Effector memory CD8-positive, alpha-beta T cell (primary cell): ENCODE measurements at places on chromosomes 3 and 15.

GRCh38 chr3:98755601-98756000 is 7.5 kb upstream of the ST3GAL6 start:
- H3K27ac ChIP-seq, result peak overlapping the region; percentile 54
- no peaks in the 10 kb centered on the region for H3K36me3 ChIP-seq
- DNase-seq, result no peak

GRCh38 chr15:93167291-93167690 is 78.3 kb upstream of the RGMA start:
- H3K4me3 ChIP-seq, result no peak overlapping the region
- H3K4me1 ChIP-seq, result peaks cover 14% of the 10 kb centered on the region
- H3K27me3 ChIP-seq, result peaks cover 51% of the 10 kb centered on the region
- H3K27ac ChIP-seq, result no peak overlapping the region
- H3K36me3 ChIP-seq, result peaks cover 3% of the 10 kb centered on the region
- DNase-seq, result no peak

DNA sequence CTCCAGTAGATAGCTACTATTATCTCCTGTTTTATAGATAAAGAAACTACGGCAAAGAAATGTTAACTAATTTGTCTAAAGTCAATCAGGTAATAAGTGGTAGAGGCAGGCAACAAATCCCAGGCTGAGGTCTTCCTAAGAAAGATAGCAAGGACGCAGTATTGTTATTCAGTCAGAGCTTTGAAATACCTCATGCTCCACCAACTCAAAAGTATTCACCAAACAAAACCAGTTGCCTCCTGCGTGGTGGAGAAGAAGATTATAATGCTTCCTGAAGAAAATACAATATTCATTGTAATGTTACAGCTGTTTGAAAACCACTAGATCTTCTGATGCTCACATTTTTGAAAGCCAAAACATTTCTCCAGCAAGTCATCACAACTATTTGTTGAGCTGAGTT is 138.2 kb upstream of the CNTN4 start:
- no peak overlapping the region for H3K4me3 ChIP-seq
- no peaks in the 10 kb centered on the region for H3K27me3 ChIP-seq
- H3K36me3 ChIP-seq, result no peaks in the 10 kb centered on the region
- no peak for DNase-seq

GRCh38 chr3:143170074-143170473 is 50.5 kb downstream of the CHST2 start:
- H3K36me3 ChIP-seq, result no peaks in the 10 kb centered on the region
- no peak for DNase-seq
- no peaks in the 10 kb centered on the region for H3K27me3 ChIP-seq
- peak overlapping the region; percentile 86 for H3K27ac ChIP-seq
- peak overlapping the region; percentile 61 for H3K4me3 ChIP-seq

DNA sequence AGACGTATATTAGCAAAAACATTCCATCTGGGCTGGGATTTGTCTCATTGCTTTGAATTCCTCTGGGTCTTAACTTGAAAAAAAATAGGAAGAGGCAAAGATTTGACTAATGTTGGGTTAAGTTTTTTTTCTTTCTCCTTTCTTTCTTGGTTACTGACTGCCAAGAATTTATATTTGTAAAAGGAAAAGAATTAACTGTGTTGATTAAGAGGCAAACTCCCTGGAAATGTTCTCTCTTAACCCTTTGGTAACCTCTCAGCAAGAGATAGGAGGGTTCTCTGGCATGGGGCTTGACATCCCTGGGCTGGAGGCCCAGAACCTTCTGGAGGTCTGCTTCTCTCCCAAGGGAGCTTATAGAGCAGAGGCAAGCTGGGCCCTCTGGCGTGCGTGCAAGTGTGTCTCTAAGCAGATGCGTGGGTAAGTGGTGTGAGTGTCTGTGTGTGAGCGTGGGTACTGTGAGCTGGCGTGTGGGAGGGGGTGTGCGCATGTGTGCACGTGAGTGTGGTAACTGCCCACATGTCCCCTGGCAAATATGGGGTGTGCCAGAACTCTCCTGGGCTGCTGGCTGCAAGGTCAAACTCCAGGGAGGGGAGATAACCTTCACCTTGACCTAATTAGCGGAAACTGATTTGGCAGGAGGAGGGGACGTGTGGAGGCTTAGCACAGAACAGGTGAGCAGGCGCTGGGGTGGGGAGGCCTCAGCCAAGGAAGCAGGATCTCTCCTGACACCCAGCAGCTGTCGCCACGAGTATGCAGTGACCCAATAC is 49.4 kb upstream of the MAGEF1 start:
- no peak overlapping the region for H3K27ac ChIP-seq
- no peak for DNase-seq
- H3K4me1 ChIP-seq, result peaks cover 5% of the 10 kb centered on the region
- peaks cover 60% of the 10 kb centered on the region for H3K27me3 ChIP-seq

DNA sequence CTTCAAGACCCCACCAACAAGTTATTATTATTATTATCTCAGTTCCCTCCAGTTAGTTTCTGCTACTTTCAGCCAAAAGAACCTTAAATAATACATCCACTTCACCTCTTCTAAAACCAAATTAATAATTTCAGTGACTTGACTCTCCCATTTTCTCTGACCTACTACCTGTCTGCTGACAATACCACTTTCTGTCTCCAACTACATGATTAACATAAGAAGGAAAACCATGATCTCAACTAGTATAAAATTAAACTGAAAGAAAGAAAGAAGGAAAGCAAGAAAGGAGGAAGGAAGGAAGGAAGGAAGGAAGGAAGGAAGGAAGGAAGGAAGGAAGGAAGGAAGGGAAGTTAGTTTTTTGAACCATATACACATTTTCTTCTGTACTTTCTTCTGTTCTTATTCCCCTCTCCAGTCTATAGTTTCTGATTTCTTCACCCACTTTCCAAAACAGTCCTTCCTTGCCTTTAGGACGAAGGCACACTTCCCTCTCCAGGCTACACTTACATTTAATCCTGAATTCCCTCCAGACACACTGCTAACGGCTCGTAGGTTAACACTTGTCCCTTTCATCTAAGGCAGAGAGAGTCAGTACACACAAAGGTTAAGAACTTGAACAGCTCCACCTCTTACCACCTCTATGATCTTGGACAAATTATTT is 79.5 kb upstream of the GUCA1C start:
- H3K27me3 ChIP-seq, result peaks cover 24% of the 10 kb centered on the region
- no peaks in the 10 kb centered on the region for H3K4me1 ChIP-seq
- DNase-seq, result no peak
- no peaks in the 10 kb centered on the region for H3K36me3 ChIP-seq

DNA sequence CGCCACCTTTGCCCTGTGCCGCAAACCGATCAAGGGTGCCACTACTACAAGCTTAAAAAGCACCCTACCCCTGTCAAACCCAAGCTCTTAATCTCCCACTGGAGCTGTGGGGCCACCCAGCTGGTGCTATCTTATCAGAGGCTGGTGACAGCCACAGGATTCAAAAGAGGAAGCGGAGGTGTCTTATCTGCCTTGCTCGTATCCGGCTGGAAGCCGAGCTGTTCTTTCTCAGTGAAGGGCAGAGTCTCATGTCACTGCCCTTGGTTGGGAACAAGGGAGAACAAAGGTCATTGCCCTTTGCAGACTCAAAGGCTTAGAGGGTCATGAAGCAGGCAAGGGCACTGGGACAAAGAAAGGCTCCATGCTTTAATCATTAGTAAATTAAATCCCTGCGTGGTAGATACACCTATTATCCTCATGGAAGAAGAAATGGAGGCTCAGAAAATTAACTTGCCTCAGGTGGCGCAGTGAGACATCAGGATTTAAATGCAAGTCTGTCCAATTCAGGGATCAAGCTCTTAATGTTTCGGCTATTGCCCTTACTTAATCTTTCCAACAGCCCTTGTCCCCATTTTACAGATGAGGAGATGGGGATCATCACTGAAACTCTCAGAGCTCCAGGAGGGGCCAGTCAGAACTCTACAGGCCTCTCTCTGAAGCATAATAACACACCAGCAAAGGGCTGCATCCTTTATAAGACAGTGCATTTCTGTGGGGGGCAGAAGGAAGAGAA is 360.0 kb upstream of the PROK2 start:
- no peaks in the 10 kb centered on the region for H3K4me1 ChIP-seq
- peaks cover 20% of the 10 kb centered on the region for H3K27me3 ChIP-seq
- no peak overlapping the region for H3K4me3 ChIP-seq
- H3K36me3 ChIP-seq, result no peaks in the 10 kb centered on the region
- no peak overlapping the region for H3K27ac ChIP-seq

- DNase-seq, result no peak
- H3K27ac ChIP-seq, result no peak overlapping the region
- H3K4me1 ChIP-seq, result no peaks in the 10 kb centered on the region
- H3K27me3 ChIP-seq, result peaks cover 27% of the 10 kb centered on the region
- H3K4me3 ChIP-seq, result no peak overlapping the region
- no peaks in the 10 kb centered on the region for H3K36me3 ChIP-seq
Measured at GRCh38 chr3:102400142-102400541, 34.7 kb upstream of the ZPLD1 start.

DNA sequence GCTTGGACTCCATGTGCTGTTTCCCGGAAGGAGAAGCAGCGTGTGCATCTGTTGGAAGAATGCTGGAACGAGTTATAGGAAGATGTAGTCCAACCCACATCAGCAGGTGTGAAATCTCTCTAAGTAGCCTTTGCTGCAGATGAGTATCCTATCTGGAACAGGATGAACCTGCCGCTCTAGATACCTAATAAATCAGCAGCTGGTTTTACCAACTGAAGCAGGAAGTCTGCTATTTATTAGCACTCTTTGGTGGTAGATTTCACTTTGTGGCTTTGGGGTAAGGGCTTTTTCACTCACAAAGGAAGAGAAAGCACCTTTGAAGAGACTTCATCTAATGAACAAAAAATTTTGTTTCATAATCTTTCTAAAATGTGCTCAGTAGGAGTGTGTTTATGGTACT is 66.4 kb downstream of the DCUN1D1 start:
- H3K27ac ChIP-seq, result peak overlapping the region; percentile 92
- H3K4me1 ChIP-seq, result peaks cover 45% of the 10 kb centered on the region
- H3K4me3 ChIP-seq, result peak overlapping the region; percentile 56
- H3K27me3 ChIP-seq, result no peaks in the 10 kb centered on the region
- peak; percentile 27 for DNase-seq
- peaks cover 18% of the 10 kb centered on the region for H3K36me3 ChIP-seq

GRCh38 chr15:70439304-70439877 is 324.0 kb downstream of the UACA start:
- H3K27ac ChIP-seq, result no peak overlapping the region
- peaks cover 16% of the 10 kb centered on the region for H3K4me1 ChIP-seq
- H3K36me3 ChIP-seq, result peaks cover 3% of the 10 kb centered on the region
- DNase-seq, result no peak

DNA sequence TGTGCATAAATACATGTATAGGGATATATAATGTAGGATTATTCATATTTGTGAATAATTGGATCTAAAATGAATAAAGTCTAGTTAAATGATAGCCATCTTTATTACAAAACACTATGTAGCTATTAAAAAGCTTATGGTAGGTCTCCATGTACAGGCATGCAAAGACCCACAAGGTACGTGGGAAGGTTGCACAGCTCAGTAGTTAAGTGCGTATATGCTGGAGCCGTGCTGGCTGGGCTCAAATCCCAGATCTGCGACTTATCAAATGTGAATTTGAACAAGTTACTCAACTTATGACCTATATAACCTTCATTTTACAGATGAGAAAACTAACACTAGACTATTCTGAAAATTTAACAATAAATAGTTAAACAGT is 100.6 kb downstream of the MYH15 start:
- no peak overlapping the region for H3K4me3 ChIP-seq
- H3K27me3 ChIP-seq, result no peaks in the 10 kb centered on the region
- H3K4me1 ChIP-seq, result no peaks in the 10 kb centered on the region

GRCh38 chr15:55494931-55495330 is 13.1 kb downstream of the DNAAF4 start:
- peaks cover 7% of the 10 kb centered on the region for H3K4me1 ChIP-seq
- no peak overlapping the region for H3K4me3 ChIP-seq
- DNase-seq, result no peak
- H3K36me3 ChIP-seq, result peaks cover 5% of the 10 kb centered on the region
- H3K27ac ChIP-seq, result no peak overlapping the region

- no peak overlapping the region for H3K4me3 ChIP-seq
- no peak for DNase-seq
- no peaks in the 10 kb centered on the region for H3K36me3 ChIP-seq
- no peaks in the 10 kb centered on the region for H3K27me3 ChIP-seq
- no peaks in the 10 kb centered on the region for H3K4me1 ChIP-seq
Measured at GRCh38 chr15:46088486-46089445, 453.9 kb downstream of the SQOR start.

- no peak overlapping the region for H3K4me3 ChIP-seq
- H3K36me3 ChIP-seq, result no peaks in the 10 kb centered on the region
- no peak overlapping the region for H3K27ac ChIP-seq
- H3K4me1 ChIP-seq, result no peaks in the 10 kb centered on the region
Measured at GRCh38 chr3:176855901-176856486, 341.3 kb downstream of the TBL1XR1 start.

DNA sequence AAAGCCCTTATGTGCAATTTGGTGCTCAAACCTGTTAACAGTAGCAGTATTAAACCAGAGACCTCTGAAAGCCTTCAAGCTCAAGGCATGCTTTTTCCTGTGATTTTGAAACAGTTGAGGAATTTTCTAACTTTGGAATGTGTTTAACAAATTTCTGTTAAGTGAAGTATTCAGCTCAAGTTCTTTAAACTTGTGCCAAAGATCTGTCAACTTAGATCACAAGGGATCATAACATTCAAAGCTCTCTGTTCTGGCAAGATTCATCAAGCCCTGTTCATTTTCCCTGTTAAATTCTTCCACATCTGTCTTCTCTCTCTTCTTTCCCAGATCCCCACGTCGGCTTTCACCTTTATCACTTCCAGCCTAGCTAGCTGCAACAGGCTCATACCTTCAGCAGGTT is 28.8 kb upstream of the RYK start:
- no peak overlapping the region for H3K4me3 ChIP-seq
- H3K27me3 ChIP-seq, result peaks cover 25% of the 10 kb centered on the region
- DNase-seq, result no peak
- H3K27ac ChIP-seq, result no peak overlapping the region
- H3K36me3 ChIP-seq, result no peaks in the 10 kb centered on the region
